ENCODE measurements at places on chromosomes 3 and 15.

DNA sequence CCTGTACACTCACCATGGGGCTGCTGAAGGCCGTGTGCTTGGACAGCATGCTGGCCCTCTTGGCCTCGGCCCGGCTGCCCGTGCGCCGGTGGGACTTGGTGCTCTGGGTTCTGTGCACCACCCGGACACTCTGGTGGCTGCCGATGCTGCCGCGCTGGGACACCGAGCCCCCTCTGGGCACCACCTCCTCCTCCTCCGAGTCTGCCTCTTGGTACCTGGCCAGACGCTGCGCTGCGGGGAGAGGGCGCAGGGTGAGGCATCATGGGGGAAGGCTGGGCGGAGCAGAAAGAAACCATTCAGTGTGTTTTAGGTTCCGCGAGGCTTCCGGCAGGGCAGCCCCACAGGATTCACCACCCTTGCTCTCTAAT, 145.0 kb downstream of the ATP10A start:
- DNase-seq: no peak

GRCh38 chr3:128998561-128998960, 2.5 kb upstream of the EFCC1 start:
- DNase-seq: no peak

- no peak for DNase-seq
Measured at GRCh38 chr3:115148142-115148790, 1.2 kb upstream of the ZBTB20 start.

GRCh38 chr3:133644768-133645167, 17.0 kb downstream of the TOPBP1 start:
- DNase-seq: peak; percentile 43

DNA sequence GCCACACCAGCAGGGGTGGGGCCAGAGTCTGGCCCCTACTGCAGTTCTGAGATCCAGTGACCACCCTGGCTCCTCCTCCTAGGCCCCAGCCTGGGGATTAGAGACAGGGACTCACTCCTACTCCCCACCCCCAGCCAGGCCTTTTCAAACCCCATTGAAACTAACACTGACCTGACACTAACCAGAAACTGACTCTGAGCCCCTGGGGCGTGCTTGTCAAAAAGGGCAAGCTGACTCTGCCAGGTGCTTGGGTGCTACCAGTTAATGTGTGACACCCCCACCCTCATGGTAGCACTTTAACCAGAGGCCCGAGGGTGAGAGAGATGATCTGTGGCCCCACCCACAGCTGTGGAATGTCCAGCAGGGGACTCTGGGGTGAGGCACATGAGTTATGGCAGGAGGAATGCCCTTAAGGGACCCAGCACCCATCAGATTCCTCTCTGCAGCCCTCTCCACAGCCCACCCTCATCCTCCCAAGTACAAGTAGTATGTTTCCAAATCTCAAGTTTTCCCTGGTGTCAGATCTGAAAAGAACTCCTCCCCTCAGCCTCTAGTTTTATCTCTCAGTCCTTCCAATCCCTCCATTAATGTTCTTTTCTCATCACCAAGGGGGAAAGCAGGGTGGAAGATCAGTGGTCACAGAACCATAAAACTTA, 1.4 kb downstream of the PTH1R start:
- no peak for DNase-seq

DNA sequence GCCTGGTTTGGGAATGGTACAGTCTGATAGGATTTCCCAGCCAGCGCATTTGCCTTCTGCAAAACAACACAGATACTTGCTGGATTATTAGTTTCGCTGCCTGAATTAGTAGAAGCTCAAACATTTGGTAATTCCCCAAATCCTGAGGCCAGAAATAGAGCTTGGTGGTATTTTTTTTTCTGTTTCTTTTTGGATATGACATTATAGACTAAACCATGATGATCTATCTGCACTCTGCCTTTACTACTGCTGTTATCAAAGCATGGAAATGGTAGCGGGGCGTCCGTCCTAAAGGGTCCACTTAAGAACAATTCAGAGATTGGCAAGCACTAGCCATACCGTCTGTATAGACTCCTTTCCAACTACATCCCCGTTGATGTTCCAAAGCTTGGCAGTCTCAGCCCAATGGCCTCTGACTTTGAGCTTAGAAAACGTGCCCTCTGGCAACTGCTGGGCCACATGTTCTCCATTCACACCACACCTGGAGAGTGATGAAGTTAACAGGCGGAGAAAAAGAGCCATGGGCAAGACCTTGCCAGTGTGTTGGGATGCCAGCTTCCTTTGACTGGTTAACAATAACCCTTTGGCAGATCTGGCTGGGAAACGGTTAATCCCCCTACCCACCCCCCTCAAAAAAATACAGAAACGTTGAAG, 241.0 kb upstream of the NR2F2 start:
- DNase-seq: no peak

- DNase-seq: no peak
Measured at GRCh38 chr3:189222927-189223636, 51.3 kb downstream of the TPRG1 start.

DNA sequence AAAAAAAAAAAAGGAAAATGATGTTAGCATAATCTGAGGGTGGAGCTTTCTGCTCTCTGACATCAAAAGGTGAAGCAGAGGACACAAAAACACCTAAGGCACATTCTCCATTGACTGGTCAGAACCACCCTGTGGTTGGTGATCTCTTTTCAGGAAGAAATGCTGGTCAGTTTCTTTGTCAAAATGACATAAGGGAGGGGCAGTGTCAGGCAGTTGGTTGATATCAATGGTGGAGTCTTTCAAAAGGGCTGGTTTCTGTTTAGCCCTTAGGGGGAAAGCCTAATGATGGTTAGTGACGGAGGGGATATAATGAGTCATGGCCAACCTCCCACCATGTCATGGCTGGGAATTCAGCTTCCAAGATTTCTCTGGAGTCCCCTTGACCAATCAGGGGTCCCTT, 185.9 kb upstream of the GBE1 start:
- no peak for DNase-seq

DNA sequence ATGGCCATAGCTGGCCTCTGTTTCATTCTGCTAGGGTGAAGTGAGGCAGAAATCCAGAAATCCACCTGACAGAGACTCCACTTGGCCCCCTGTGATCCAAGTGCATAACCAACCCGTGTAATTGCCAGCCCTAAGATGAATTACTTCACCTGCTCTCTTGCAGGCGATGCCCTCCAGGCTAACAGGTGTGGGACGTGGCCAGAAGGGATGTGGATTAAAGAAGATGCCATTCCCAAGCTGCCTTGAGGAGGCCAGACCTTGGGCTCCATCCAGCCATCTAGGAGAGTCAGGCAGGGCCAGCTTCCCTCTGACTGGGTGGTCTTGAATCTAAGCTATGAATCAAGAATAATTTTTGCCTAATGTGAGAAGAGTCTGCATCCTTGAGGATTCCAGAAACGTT, 154.5 kb upstream of the BNIP2 start:
- no peak for DNase-seq

DNA sequence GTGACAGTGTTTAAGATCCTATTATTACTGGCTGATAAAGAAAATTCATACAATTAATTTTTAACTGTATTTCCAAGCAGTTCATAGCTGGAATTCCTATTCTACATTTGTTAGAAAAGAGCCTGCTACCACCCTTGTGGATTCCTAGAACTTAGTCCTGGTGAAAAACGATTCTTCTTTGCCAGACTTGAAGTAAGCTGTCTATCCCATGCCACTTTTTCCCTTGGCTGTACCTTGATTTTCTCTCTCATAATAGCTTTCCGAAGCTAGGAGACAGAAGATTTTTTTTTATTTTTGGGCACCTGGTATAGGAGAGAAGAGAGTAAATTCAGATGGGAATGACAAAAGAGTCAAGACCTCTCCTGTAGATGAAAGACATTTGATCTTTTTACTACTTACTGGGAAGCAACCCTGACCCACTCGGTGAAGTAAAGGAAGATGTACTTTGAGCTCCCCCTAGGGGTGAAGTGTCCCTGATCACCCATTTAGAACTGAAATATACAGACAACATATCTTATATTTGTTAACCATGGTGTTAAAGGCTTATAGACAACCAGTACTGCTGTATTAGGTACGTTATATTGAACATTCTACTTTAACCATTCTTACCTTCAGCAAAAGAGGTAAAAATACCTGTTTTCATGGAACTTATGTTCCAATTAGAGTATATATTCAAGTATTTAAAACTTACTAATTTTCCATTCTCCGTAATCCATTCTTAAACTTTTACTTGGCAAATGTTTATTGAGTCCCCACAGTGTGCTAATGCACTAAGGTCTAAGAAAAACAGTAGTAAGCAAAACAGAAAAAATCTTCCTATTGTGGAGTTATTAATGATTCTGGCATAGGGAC, 36.2 kb upstream of the C3orf38 start:
- DNase-seq: peak; percentile 61

DNA sequence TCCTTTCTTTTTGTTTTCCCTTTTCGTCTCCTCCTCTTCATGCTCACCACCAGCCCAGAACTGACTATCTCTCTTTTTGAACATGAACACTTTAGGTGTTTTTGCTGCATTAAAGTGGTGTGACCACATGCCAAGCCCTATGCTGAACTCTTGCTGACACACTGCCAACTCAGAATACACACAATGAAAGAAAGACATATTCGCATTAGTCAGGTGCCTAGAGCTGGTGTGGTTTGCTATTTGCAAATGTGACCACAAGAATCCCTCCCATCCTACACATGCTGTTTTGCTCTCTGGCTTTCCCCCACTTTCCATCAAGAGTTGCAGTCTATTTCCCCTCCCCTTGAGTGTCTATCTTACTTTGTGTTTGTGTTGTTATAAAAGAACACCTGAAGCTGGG, 967.8 kb upstream of the CFAP20DC start:
- DNase-seq: no peak

DNA sequence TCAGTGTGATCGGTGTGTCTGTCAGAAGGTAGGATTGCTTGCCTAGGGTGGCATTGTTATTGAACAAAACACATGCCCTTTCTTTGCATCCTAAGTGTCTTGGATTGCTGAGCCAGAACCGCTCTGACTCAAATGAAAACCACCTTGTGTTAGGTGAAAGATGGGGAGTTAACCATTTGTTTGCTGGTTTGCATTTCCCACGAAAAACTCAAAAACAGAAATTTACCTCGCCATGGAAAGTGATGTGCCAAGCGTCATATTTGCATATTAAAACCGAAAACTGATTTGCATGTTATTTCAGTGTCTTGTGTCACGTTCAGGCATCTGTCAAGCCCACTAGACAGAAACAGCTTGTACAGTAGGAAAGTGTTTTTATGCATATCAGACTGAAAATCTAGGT, 474.6 kb upstream of the TPRG1 start:
- no peak for DNase-seq

- DNase-seq: no peak
Measured at GRCh38 chr3:12325586-12326515, 37.0 kb downstream of the PPARG start.

DNA sequence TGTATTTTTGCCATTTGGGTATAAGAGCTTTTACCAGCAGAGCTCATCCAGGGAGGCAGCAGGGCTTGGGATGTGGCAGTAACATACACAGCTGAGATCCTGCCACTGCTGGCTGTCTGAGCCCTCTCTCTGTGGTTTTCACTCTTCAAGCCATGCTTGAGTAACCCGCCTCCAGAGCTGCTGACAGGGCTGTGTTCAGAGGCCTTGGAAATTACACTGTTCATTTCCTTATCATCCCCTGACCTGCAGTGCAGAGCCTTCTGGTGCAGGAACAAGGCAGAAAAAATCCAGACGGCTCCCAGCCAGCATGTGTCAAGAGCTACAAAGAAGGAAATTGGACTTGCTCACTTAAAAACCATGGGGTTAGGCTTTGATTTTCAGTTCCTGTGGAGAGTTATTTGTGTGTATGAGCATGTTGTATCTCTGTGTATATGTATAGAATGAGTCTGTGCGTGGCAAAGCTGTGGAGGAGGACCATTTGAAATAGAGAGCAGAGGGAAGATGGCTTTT, 47.0 kb downstream of the ZNF609 start:
- peak; percentile 56 for DNase-seq

GRCh38 chr3:128767094-128767750, 41.2 kb downstream of the RAB7A start:
- DNase-seq: no peak

DNA sequence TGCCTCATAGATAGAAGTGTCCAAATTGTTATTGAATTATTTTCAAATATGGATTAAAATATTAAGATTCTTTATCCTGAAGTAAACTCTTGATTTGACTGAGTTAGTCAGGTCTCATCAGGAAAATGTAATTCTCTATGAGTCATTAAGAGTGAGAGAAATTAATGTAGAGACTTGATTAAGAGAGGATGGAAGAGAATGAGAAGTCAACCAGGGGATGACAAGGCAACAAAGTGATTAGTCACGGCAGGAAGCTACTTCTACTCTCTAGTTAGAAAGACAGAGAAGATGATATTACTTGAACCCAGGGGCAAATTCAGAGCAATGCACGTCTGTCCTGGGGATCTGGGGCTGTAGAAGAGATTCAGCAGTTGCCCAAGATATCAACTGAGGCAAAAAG, 202.5 kb downstream of the LSAMP start:
- DNase-seq: no peak

DNA sequence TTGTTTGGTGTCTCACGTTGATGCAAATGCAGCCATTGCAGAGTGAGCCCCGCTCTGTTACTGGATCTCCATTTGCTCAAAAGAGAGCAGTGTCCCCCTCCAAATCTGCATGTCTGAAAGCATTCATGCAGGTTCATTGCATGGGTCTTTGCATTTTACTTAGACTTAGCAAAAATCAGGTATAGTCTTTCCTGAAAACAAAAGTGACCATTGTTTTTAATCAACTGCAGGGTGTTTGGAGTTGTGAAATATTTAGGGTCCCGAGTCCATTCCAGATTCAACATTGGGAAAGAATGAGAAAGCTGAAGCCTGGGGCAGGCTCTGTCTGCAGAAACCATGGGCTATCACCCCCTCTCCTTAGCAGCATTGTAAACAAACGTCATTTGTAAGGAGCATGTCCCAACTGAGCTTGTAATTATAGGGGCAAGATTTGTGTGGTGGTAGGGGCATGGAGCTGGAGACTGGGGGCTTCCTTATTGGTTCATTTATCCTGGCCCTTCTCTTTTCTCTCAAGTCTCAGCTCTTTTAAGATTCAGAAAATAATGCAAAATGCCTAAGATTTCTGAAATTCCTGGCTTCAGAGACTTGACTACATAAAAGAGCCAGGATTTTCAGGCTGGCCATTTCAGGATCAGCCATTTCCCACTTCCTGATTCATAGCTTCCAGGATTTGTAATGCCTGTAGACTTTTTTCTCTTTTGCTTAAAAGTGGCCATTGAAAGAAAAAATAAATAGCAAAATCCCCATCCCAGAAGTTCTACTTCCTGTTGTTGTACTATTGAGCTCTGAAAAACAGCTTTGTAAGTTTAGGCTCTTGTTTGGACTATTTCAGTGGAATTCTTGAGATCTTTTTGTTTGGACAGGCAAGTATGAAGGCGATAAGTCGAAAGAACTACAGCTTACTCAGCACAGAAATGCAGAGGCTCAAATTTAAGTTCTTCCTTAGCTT, 23.0 kb downstream of the IGF1R start:
- peak; percentile 61 for DNase-seq
